ENCODE measurements at places on chromosomes 4 and X.

GRCh38 chr4:106795326-106795725 lies 240.8 kb downstream of the DKK2 start:
- no peak for DNase-seq

- no peak for DNase-seq
Observed at GRCh38 chrX:12308420-12308819, 170.1 kb downstream of the FRMPD4 start.

- DNase-seq = no peak
Observed at GRCh38 chrX:112677167-112677566, 2.6 kb downstream of the LHFPL1 start.

DNA sequence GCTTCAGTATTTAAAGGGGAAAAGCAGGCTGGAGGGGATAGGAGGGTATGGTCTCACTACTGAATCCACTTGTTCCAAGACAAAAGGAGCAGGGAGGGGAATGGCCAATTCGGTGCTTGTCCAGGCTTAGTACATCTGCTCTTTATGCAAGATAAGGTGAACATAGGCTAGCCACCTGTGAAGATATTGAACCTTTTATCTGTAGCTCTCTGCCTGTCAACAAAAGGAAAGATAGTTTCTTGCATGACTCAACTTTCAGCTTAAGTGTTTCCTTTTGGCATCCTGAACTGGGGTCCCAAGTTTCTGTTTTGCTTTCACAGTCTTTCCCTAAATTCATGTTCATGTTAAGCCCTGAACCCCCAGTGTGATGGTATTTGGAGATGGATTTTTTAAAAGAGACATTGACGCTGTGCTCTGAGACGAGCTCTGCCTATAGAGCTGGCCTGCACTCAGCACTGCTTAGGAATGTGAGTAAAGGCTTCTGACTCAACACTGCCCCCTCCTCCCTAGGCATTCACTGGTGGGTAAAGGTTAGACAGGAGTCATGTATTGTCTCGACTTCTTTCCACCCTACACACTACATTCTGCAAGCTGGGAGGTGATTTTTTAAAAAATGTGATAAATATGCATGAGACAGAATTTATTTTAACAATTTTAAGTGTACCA lies 28.2 kb downstream of the FAM149A start:
- no peak for DNase-seq

DNA sequence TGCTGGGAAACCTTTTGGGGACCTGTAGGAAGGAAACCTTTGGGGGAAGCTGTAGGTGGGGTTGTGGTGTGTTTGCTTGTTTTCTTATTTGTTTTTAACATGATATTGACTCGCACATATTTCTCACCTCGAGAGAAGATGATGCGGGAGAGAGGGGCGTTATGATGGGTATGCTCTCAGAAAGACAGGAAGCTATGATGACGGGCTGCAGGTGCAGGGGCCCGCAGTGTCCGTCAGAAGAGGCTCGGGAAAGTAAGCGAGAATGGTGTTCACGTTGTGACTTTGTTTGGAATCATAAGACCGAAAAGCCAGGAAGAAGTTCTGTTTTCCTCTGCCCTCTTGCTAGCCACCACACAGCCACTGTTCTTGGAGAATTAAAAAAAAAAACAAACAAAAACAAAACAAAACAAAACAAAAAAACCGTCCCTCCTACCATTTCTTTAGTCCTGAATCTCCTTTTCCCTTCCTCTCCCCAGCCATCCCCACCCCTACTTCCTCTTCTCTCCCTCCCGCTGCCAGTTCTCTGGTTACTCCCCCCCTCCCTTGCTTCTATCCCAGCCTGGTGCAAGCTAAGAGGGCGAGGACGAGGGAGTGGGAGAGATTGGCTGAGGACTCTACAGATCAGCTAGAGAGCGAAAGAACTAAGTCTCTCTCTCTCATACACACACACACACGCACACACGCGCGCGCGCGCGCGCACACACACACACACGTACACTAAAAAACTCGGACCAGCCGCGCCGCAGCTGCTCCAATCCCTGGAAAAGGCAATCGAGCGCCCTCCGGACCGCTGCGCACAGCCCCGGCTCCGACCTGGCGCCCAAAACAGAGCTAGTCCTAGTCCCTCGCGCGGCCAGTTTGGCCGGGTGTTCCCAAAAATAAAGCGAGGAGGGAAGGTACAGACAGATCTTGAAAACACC lies at the start of gene BMP3:
TSS of gene BMP3 (plus strand) at position 648 of the 920 bp plus-strand sequence. CDS start 577 bp downstream, outside the sequence.
- DNase-seq = peak; percentile 16

DNA sequence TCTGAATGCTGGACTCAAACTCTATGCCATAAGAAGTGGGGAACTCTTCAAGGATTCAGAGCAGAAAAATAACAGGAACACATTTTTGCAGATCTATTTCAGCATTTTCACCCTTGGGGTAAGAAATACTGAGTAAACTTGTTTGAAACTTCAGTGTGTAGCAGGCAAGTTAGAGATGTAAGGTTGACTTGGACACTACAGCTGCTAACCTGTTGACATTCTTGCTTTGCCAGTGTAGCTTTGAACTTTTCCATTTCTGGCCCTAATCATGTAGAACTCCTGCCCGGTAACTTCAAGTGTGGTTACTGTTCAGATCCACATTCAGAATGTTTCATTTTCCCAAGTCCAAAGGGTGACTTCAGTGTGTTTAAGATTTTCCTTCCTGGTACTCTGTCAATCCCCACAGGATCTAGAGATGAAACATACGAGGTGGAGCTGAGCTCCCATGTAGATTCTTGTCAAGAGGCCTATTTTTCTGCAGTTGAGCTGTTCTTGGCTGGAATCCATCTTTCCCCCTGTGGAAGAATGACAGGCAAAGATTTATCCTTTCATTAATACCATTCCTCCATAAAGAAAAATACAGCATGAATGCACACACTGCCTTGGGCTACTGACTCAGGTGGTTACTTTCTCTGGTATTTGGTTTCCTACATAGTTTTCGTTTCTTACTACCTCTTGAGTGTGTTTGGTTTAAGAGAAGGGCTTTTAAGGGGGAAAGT lies 34.1 kb downstream of the FHDC1 start:
- no peak for DNase-seq

DNA sequence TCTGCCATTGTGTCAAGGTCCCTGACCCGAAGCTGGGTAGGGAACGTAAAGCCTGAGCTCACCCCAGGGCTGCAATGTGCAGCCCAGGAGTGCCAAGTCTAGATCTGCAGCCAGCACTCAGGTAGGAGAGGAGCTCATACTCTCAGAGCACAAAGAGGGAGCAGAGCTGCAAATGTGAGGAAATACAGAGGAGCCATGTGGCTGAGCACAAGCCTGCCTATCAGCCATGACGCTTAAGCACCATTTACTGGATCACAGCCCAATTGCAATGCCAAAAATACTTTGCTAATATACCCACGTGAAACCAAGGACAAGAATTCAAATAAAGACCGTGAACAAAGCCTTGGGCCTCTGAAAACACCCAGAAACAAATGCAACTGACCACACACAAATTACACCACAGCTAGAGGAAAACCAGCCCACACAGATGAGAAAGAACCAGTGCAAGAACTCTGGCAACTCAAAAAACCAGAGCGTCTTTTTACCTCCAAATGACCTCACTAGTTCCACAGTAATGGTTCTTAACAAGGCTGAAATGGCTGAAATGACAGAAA lies 69.0 kb upstream of the HPF1 start:
- no peak for DNase-seq

GRCh38 chr4:24853142-24853541 lies 57.8 kb downstream of the SOD3 start:
- DNase-seq = no peak
